BE2C (cell line): ENCODE measurements at places on chromosomes 11 and 22.

- DNase-seq = no peak
These were observed 31.8 kb downstream of the DLG2 start for GRCh38 chr11:85595285-85595884.

GRCh38 chr11:111833524-111833923, 37.9 kb downstream of the ALG9 start:
- DNase-seq = peak; percentile 14

- DNase-seq = no peak
These were observed 306.8 kb downstream of the MN1 start for GRCh38 chr22:27494785-27495184.

- no peak for DNase-seq
These were observed 39.9 kb downstream of the CD44 start for GRCh38 chr11:35178873-35179272.

DNA sequence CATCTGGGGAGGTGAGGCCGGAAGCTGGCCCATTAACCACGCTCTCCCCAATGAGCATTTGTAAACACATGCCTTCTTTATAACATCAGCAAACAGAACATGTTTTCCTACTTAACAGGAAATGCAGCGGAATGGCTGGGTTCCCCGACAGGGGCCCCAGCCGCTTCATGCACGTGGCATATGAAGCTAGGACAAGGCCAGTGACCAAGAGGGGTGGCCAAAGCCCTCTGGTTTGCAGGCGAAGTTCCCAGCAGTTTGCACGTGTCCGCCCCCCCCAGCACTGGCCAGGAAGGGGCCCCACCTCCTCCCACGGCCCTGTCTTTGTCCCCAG, 38.7 kb upstream of the LINC01488 start:
- DNase-seq = no peak
